ENCODE measurements at places on chromosomes 3 and 15.

GRCh38 chr15:77602800-77603199 is 29.9 kb downstream of the LINGO1 start:
- no peak for DNase-seq

DNA sequence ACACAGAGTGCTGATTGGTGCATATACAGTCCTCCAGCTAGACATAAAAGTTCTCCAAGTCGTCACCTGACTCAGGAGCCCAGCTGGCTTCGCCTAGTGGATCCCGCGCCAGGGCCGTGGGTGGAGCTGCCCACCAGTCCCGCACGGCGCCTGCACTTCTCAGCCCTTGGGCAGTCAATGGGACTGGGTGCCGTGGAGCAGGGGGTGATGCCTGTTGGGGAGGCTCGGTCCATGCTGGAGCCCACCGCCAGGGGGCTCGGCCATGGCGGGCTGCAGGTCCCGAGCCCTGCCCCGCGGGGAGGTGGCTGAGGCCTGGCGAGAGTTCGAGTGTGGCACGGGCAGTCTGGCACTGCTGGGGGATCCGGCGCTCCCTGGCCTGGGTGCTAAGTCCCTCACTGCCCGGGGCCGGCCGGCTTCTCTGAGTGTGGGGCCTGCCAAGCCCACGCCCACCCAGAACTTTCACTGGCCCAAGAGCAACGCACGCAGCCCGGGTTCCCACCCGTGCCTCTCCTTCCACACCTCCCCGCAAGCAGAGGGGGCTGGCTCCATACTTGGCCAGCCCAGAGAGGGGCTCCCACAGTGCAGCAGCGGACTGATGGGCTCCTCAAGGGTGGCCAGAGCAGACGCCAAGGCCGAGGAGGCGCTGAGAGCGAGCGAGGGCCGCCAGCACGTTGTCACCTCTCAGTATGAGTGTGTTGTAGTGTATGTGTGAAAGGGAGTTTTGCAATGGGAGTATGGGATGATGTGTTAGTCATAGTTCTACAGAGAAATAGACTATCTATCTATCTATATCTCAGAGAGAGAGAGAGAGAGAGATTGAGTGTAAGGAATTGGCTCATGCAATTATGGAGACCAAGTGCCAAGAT is 69.0 kb downstream of the UBE2E2 start:
- DNase-seq: no peak

- DNase-seq: no peak
Observed at GRCh38 chr15:48494631-48495030, 150.9 kb downstream of the FBN1 start.

GRCh38 chr3:88005066-88005465 is 53.7 kb downstream of the CGGBP1 start:
- no peak for DNase-seq

- DNase-seq: no peak
Observed at GRCh38 chr3:2516762-2517441, 418.2 kb downstream of the CNTN4 start.

DNA sequence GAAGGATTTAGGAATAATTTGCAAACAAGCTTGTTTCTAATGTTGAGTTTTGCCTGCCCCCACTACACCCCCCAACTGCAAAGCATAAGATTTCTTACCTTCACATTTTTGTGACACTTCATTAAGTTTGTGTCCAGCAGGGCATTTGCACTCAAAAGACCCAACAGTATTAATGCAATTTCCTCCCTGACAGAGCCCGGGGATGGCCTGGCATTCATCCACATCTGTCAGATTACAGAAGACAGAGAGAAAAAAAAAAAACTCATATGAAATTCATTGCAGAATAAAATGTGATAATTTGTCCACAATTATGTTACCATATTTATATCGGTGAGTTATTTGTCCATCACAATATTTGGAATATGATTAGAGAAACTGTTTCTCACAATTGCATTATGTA is 111.5 kb downstream of the FBN1 start:
- DNase-seq: no peak

GRCh38 chr3:25090698-25091453 is 337.2 kb upstream of the RARB start:
- DNase-seq: no peak

GRCh38 chr3:81395739-81396513 is 365.5 kb downstream of the GBE1 start:
- DNase-seq: no peak

DNA sequence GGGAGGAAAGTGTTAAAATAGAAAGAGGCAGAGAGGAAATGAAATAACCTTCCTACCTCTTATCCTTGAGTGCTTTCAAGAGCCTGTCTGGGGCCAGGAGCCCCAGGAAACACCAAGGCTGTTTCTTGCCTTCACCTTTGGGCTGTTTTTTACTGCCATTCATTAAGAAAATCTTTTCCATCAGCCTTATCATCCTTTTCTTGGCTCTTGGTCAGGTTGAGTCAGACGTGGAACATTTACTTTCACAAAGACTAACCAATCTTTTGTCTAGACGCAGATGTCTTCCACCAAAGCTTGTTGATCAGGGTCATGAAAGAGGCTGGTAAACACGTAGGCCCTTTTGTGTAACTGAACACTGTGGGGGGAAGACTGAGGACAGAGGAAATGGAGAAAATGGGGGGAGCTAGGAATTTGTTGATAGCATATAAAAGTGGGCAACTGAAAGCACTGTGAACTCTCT is 151.0 kb upstream of the THBS1 start:
- peak; percentile 68 for DNase-seq

GRCh38 chr3:135740751-135741150 is 224.8 kb upstream of the PPP2R3A start:
- DNase-seq: no peak

GRCh38 chr15:38176155-38176554 is 76.5 kb upstream of the SPRED1 start:
- DNase-seq: peak; percentile 15

Data from AG04450 (cell line).